ENCODE measurements at places on chromosomes 13 and 19.

GRCh38 chr19:54436628-54437252 lies 12.3 kb upstream of the LENG8 start:
- DNase-seq, result no peak

DNA sequence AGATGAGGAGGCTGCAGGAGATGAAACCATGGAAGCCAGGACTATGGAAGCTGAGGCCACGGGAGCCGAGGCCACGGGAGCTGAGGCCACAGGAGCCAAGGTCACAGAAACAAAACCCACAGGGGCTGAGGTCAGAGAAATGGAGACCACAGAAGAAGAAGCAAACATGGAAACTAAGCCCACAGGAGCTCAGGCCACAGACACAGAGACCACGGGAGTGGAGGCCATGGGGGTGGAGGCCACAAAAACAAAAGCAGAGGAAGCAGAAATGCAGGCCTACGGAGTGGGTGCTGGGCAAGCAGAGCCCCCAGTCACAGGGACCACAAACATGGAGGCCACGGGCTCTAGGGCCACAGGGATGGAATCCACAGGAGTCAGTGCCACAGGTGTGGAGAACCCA lies 12.5 kb upstream of the EBI3 start:
- no peak for DNase-seq

GRCh38 chr19:13830741-13831536 lies 35.7 kb downstream of the ZSWIM4 start:
- DNase-seq, result no peak

DNA sequence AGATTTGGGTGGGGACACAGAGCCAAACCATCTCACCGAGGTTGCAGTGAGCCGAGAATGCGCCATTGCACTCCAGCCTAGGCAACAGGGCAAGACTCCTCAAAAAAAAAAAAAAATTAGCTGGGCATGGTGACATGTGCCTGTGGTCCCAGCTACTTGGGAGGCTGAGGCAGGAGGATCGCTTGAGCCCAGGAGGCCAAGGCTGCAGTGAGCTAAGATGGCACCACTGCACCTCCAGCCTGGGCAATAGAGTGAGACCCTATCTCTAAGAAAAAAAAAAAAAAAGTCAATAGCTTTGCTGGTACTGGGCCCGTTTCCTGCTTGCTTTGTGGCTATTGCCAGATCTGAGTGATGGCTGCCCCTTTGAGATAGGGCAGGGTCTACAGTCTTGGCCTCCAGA lies 13.1 kb downstream of the ACP7 start:
- no peak for DNase-seq

DNA sequence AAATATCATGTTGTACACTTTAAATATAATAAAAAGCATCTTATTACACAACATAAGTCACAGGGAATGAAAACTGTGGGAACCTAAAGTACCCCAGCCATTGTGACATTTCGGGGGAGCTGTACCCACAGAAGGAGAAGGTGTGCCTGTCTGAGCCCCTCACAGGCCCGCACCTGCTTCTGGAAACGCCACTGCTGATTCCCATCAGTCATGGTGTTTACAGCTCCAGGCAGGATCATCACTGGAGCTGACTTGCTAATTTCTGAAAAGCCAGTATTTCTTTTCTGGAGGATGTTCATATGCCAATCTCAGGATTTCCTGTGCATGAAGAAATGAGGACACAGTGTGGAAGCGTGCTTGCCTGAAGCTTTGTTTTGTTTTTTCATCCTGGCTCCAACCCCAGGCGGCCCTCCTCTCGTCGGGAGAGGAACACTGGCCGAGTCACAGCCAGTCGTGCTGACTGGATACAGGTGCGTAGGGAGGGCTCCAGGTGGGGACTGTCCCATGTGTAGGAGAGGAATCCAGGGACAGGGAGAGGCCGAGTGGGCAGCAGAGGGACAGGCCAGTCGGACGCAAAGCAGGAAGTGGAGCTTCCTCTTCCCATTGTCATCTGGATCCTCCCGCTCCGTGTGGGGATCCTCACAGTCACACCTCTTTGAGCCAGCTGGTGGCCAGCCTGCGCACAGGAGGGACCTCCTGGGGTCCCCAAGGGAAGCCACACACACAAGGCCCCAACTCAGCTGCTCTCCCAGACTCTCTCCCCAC lies 4.2 kb upstream of the ATP12A start:
- DNase-seq, result no peak

Measured in urothelium cell line (cell line).